Chondrocyte (in vitro differentiated cells): ENCODE measurements at places on chromosomes 6 and 20. TPM values are rescaled to one million over a fixed set of nuclear protein-coding genes. Genes with fewer than 3 reads are reported as not detected.

DNA sequence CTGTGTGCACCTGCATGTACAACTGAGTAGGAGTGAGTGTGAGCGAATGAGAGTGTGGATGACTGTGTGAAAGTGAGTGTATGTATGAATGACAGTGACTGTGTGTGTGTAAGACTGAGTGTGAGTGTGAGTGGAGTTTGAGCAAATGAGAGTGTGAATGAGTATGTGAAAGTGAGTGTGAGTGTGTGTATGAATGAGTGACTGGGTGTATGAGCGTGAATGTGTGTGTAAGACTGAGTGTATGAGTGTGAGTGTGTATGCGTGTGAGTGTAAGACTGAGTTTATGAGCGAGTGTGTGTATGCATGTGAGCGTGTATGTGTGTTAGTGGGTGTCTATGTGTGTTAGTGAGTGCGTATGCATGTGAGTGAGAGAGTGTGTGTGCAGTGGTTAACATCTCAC lies 220.8 kb downstream of the QKI start:
- no peak overlapping the region for H3K4me3 ChIP-seq
- H3K27me3 ChIP-seq: no peaks in the 10 kb centered on the region
- H3K27ac ChIP-seq: no peak overlapping the region
- DNase-seq: no peak
- no peaks in the 10 kb centered on the region for H3K36me3 ChIP-seq

GRCh38 chr20:56460459-56460858 lies 8.0 kb upstream of the RTF2 start:
- H3K27me3 ChIP-seq: peaks cover 2% of the 10 kb centered on the region
- H3K4me1 ChIP-seq: no peaks in the 10 kb centered on the region
- no peaks in the 10 kb centered on the region for H3K36me3 ChIP-seq
- H3K27ac ChIP-seq: no peak overlapping the region
- no peak overlapping the region for H3K4me3 ChIP-seq

GRCh38 chr6:26087284-26088115 lies at the start of gene HFE:
Gene HFE, plus strand, starts transcription at chr6:26087429. Its CDS starts 12 bp downstream, at chr6:26087441.
- peaks cover 2% of the 10 kb centered on the region for H3K36me3 ChIP-seq
- no peak for DNase-seq
- H3K27ac ChIP-seq: peak within 1 kb of the TSS; percentile 98
- H3K4me1 ChIP-seq: peaks cover 13% of the 10 kb centered on the region
- H3K27me3 ChIP-seq: no peaks in the 10 kb centered on the region

GRCh38 chr6:158560836-158561320 lies 987 bp downstream of the TMEM181 start:
- peaks cover 32% of the 10 kb centered on the region for H3K4me1 ChIP-seq
- peak overlapping the region; percentile 98 for H3K4me3 ChIP-seq
- no peaks in the 10 kb centered on the region for H3K27me3 ChIP-seq

- H3K27me3 ChIP-seq: no peaks in the 10 kb centered on the region
- H3K4me1 ChIP-seq: peaks cover 6% of the 10 kb centered on the region
- no peak overlapping the region for H3K27ac ChIP-seq
- H3K36me3 ChIP-seq: peaks cover 7% of the 10 kb centered on the region
Measured at GRCh38 chr6:118808793-118809638, 84.9 kb upstream of the ASF1A start.

DNA sequence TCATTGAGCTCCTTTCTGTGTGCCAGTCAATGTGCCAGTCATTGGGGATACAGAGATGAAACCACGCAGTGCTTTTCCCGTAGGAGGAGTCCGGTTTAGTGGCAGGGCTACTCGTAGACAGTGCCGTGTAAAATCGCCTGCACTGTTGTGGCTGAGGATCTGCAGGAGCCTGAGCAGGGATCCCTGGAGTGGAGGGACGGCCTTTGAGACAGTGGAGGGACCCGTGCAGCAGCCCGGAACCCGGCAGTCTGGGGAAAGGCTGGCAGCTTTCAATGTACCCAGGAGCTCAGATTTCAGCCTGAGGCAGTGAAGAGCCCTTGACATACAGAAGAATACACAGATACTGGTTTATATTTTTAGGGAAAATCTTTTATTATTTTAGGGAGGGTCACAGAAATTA lies 203.3 kb downstream of the ARID1B start:
- DNase-seq: no peak
- peaks cover 80% of the 10 kb centered on the region for H3K4me1 ChIP-seq
- peak overlapping the region; percentile 31 for H3K4me3 ChIP-seq
- no peaks in the 10 kb centered on the region for H3K36me3 ChIP-seq
- peak overlapping the region; percentile 85 for H3K27ac ChIP-seq

DNA sequence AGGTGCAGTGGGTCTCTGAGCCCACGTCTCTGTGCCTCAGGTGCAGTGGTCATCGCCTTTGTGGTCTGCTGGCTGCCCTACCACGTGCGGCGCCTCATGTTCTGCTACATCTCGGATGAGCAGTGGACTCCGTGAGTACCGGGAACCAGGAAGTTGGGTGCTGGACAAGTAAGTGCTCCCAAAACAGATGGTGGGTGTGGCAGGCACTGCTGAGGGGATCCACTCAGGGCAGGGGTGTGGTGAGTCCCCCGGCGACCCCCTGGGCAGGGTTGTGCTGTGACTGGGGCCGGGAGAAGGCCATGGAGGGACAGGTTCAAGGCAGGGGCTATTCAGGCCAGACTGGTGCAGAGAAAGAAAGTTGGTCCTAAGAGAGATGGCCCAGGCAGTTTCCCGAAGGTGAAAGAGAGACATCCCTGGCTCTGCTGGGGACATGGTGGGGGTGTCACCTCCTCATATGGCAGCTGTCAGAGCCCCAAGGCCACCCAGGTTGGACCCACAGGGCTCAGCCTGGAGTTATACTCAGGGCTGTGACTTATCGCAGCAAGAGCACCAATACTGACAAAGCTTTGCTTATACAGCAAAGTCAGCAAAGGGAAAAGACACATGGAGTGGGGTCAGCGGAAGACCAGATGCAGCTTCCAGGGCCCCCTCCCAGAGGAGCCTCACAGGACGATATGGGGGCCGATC lies 37.9 kb upstream of the MRGBP start:
- no peak overlapping the region for H3K4me3 ChIP-seq
- peaks cover 2% of the 10 kb centered on the region for H3K36me3 ChIP-seq
- peak; percentile 40 for DNase-seq
- H3K27ac ChIP-seq: no peak overlapping the region
- peaks cover 25% of the 10 kb centered on the region for H3K27me3 ChIP-seq

- DNase-seq: no peak
- H3K36me3 ChIP-seq: no peaks in the 10 kb centered on the region
- H3K27me3 ChIP-seq: no peaks in the 10 kb centered on the region
Measured at GRCh38 chr6:25250878-25251277, 28.3 kb upstream of the CARMIL1 start.

- DNase-seq: no peak
- H3K4me1 ChIP-seq: peaks cover 18% of the 10 kb centered on the region
- H3K27ac ChIP-seq: peak overlapping the region; percentile 49
- H3K36me3 ChIP-seq: peaks cover 2% of the 10 kb centered on the region
Measured at GRCh38 chr20:63968928-63969760, 586 bp downstream of the ZNF512B start.

- peaks cover 22% of the 10 kb centered on the region for H3K4me1 ChIP-seq
- H3K27me3 ChIP-seq: no peaks in the 10 kb centered on the region
- DNase-seq: no peak
- H3K27ac ChIP-seq: no peak overlapping the region
- peaks cover 15% of the 10 kb centered on the region for H3K36me3 ChIP-seq
Measured at GRCh38 chr6:143811501-143812157, 31.5 kb upstream of the LTV1 start.

- no peak overlapping the region for H3K27ac ChIP-seq
- no peak overlapping the region for H3K4me3 ChIP-seq
- no peak for DNase-seq
- H3K27me3 ChIP-seq: no peaks in the 10 kb centered on the region
Measured at GRCh38 chr6:16818992-16819626, 57.8 kb upstream of the ATXN1 start.

DNA sequence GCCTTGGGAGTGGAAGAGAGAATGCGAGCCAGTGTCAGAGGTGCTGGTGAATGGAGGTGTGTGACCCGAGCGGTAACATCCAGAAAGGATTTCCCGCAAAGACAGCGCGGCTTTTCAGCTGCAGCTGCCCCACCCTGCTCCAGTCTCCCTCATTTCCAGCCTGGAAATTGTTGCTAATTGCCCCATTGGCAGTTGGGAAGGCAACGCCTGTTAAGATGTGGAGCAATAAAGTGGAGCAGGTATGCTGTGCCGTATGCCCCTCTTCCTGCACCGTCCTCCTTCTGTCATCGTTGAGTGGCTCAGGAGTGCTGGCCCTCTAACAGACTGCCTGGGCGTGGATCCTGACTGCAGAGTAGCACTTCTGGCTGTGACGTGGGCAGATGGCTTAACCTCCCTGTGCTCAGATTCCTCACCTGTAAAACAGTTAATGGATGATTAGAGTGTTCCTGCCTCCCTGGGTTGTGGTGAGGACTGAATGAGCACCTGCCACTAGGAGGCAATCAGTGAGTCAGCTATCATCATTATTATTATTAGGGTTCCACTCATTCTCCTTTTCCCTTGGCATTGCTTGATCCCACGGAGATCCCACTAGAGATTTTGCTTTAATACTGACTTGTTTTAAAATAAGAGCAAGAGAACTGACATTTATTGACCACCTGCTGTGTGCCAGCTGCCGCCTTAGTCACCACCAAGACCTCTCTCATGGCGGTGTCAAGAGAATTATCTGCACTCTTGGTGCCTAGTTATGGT lies 11.7 kb downstream of the ARFGEF2 start:
- no peaks in the 10 kb centered on the region for H3K36me3 ChIP-seq
- H3K27me3 ChIP-seq: no peaks in the 10 kb centered on the region
- peaks cover 11% of the 10 kb centered on the region for H3K4me1 ChIP-seq
- no peak for DNase-seq
- H3K4me3 ChIP-seq: no peak overlapping the region
- no peak overlapping the region for H3K27ac ChIP-seq

DNA sequence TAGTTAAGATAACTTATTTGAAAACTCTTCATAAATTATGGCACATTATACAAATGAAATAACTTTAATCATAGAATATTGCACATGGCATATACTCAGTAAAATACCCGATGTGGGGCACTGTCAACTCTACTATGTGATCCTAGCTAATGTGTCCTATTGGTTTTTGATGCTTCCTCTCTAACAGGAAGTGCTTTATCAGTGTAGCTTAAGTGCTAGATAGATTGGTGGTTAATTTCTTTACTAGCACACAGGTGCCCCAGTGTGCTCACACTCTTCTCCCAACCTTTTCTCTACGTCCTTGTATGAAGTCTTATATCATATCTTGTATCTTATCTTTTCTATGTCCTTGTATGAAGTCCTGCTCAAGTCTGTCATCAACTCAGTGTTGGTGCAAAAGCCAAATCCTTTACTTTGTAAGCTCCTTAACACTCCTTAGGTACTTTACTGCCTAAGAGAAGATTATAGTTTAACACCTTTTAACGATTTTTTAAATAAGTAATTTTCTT lies 358.9 kb downstream of the CENPW start:
- H3K27ac ChIP-seq: no peak overlapping the region
- no peak for DNase-seq
- H3K4me3 ChIP-seq: no peak overlapping the region
- H3K4me1 ChIP-seq: no peaks in the 10 kb centered on the region
- H3K27me3 ChIP-seq: no peaks in the 10 kb centered on the region
- H3K36me3 ChIP-seq: no peaks in the 10 kb centered on the region

- H3K27me3 ChIP-seq: peaks cover 3% of the 10 kb centered on the region
- H3K36me3 ChIP-seq: no peaks in the 10 kb centered on the region
- no peak overlapping the region for H3K4me3 ChIP-seq
- no peak overlapping the region for H3K27ac ChIP-seq
- no peaks in the 10 kb centered on the region for H3K4me1 ChIP-seq
- DNase-seq: no peak
Measured at GRCh38 chr20:10255846-10256245, 37.2 kb downstream of the SNAP25 start.

DNA sequence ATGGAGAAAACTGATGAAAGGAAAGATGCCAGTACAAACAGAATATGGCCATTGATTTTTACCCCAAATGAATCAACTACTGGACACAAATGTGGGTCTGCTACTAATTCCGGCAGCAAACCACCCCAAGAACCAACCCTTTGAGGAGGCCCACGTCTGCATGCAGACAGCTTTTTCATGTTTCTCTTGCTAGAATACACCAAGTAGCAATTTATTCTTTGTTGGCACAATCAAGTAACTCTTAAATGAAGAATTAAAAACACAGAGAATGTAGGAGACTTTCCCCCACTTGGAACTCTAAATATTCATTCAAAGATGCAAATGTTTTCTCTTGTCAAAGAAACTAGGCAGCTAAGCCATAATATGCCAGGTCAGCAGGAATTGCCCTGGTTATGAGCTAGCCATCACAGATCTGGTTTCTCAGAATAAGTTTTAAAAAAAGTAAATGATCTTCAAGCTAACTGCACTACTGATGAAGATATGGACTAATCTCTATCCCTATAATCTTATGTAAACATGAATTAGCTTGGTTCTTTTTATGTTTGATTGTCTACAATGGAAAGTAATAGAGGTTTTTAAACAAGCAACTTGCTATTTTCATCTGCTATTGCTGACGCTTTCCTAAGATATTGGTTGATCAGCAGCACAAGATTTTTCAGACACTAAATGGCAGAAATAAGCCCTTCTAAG lies 163.1 kb upstream of the THEMIS start:
- H3K4me1 ChIP-seq: peaks cover 19% of the 10 kb centered on the region
- no peaks in the 10 kb centered on the region for H3K27me3 ChIP-seq
- no peak overlapping the region for H3K27ac ChIP-seq
- no peak overlapping the region for H3K4me3 ChIP-seq
- DNase-seq: no peak

GRCh38 chr6:149140137-149140909 lies 177.2 kb upstream of the TAB2 start:
- no peak for DNase-seq
- H3K27me3 ChIP-seq: no peaks in the 10 kb centered on the region
- H3K4me1 ChIP-seq: peaks cover 4% of the 10 kb centered on the region
- H3K27ac ChIP-seq: no peak overlapping the region

- H3K4me3 ChIP-seq: no peak overlapping the region
- no peaks in the 10 kb centered on the region for H3K4me1 ChIP-seq
- H3K27ac ChIP-seq: no peak overlapping the region
- peak; percentile 83 for DNase-seq
- H3K36me3 ChIP-seq: no peaks in the 10 kb centered on the region
Measured at GRCh38 chr20:958936-959815, 42.9 kb downstream of the RSPO4 start.

DNA sequence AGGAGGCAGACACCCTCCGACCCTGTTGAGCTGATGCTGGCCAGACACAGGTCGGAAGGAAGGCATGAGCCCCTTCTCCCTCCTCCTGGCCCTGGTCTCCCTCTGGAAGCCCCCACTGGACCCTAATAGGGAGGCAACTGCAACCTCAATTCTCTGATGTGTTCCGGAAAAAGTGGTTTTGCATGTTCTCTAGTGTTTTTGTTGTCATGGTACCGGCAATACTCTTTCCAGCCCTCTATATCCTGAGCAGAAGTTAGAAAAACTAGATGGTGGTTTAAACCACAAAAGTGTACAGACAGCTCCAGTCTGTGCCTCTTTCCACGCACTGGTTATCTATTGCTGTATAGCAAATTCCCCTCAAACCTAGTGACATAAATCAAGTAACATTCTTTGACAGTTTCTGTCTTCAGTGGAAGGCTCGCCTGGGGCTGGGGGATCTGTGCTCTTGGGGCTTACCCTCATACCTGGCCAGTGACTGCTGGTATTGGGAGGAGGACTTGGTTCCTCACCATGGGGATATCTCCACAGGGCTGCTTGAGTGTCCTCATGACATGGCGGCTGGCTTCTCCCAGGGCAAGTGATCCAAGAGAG lies 37.0 kb downstream of the SYTL3 start:
- no peak for DNase-seq
- no peak overlapping the region for H3K4me3 ChIP-seq
- H3K4me1 ChIP-seq: no peaks in the 10 kb centered on the region
- H3K27me3 ChIP-seq: peaks cover 2% of the 10 kb centered on the region
- H3K36me3 ChIP-seq: no peaks in the 10 kb centered on the region
- H3K27ac ChIP-seq: no peak overlapping the region

Gene SH3BGRL2
- 2.7 to 2.9 TPM (median 2.8 TPM) in 3 replicates for total RNA-seq

Gene APOM
- 0.85 to 1.2 TPM in 2 of 3 replicates, not detected in the other for total RNA-seq

Gene BPI
- 0.55 to 0.74 TPM (median 0.68 TPM) in 3 replicates for total RNA-seq

Gene ELOVL2
- total RNA-seq: 18.1 to 41.3 TPM (median 18.2 TPM) in 3 replicates

Gene ADGRB3
- total RNA-seq: 1.5 TPM in 1 of 3 replicates, not detected in the others

Gene MRPL18
- 52.2 to 70.6 TPM (median 53.1 TPM) in 3 replicates for total RNA-seq
